Pancreas (tissue), 10 donors: ENCODE measurements at places on chromosomes 13 and 19. TPM values are rescaled to one million over a fixed set of nuclear protein-coding genes. Genes with fewer than 3 reads are reported as not detected.

TMIGD2 gene
- total RNA-seq, result not detected

ETV2 gene
- 0.55 TPM for total RNA-seq

ZNF296 gene
- 0.20 TPM for total RNA-seq

SLC15A1 gene
- 6.2 TPM for total RNA-seq

ALOX5AP gene
- 8.3 TPM for total RNA-seq

ZNF823 gene
- total RNA-seq, result 3.0 TPM

SAFB2 gene
- 39.9 TPM for total RNA-seq

COMP gene
- total RNA-seq, result 0.58 TPM

RB1 gene
- 13.2 TPM for total RNA-seq

SPRED3 gene
- total RNA-seq, result 3.1 TPM

ZNF98 gene
- 11.1 TPM for total RNA-seq

SIGLEC5 gene
- not detected for total RNA-seq

TMEM91 gene
- 4.6 TPM for total RNA-seq

TNFSF13B gene
- total RNA-seq, result 0.79 TPM

TMEM86B gene
- 1.4 TPM for total RNA-seq

FAM216B gene
- not detected for total RNA-seq

TMEM147 gene
- 63.9 TPM for total RNA-seq

HSH2D gene
- 2.8 TPM for total RNA-seq

PEG3 gene
- total RNA-seq, result 2.7 TPM

FBXL3 gene
- 23.8 TPM for total RNA-seq

KISS1R gene
- 0.25 TPM for total RNA-seq

ZNF8 gene
- 1.9 TPM for total RNA-seq

RNF17 gene
- not detected for total RNA-seq

LGALS4 gene
- 52.6 TPM for total RNA-seq

EBI3 gene
- 1.4 TPM for total RNA-seq

OR7D2 gene
- total RNA-seq, result not detected

DDX49 gene
- 18.3 TPM for total RNA-seq

NXNL1 gene
- total RNA-seq, result not detected

TRPC4 gene
- 0.32 TPM for total RNA-seq

KLK4 gene
- total RNA-seq, result not detected

SYT3 gene
- 0.38 TPM for total RNA-seq

ICAM5 gene
- 0.21 TPM for total RNA-seq

PRTN3 gene
- total RNA-seq, result not detected

KIR3DL1 gene
- total RNA-seq, result not detected

GJB2 gene
- 0.65 TPM for total RNA-seq

POU4F1 gene
- not detected for total RNA-seq

ZGLP1 gene
- total RNA-seq, result 1.7 TPM

PSG4 gene
- 0.41 TPM for total RNA-seq

ZNF543 gene
- 4.1 TPM for total RNA-seq

TNFSF11 gene
- 0.79 TPM for total RNA-seq

ZIC2 gene
- not detected for total RNA-seq

CEACAM3 gene
- 0.61 TPM for total RNA-seq

FNDC3A gene
- 53.3 TPM for total RNA-seq

MUC16 gene
- total RNA-seq, result 0.97 TPM

ZNF468 gene
- 7.4 TPM for total RNA-seq

RYR1 gene
- total RNA-seq, result 0.46 TPM

AXL gene
- 6.6 TPM for total RNA-seq

ZFP82 gene
- 1.2 TPM for total RNA-seq

FPR1 gene
- total RNA-seq, result 3.5 TPM

PIN1 gene
- 18.3 TPM for total RNA-seq

ACTMAP gene
- total RNA-seq, result 4.3 TPM

C19orf67 gene
- total RNA-seq, result not detected

SIGLEC7 gene
- 0.67 TPM for total RNA-seq

PNPLA6 gene
- 25.4 TPM for total RNA-seq

CGB2 gene
- not detected for total RNA-seq

ZNF723 gene
- not detected for total RNA-seq

KLF16 gene
- 9.9 TPM for total RNA-seq

ICAM4 gene
- not detected for total RNA-seq

CYP2F1 gene
- not detected for total RNA-seq

CNMD gene
- 0.19 TPM for total RNA-seq
